ENCODE measurements at places on chromosomes 13 and 19.

GRCh38 chr13:51823863-51824262, 19.9 kb upstream of the DHRS12 start:
- no peak for DNase-seq

GRCh38 chr13:28394422-28394821, 100.5 kb downstream of the FLT1 start:
- no peak for DNase-seq

DNA sequence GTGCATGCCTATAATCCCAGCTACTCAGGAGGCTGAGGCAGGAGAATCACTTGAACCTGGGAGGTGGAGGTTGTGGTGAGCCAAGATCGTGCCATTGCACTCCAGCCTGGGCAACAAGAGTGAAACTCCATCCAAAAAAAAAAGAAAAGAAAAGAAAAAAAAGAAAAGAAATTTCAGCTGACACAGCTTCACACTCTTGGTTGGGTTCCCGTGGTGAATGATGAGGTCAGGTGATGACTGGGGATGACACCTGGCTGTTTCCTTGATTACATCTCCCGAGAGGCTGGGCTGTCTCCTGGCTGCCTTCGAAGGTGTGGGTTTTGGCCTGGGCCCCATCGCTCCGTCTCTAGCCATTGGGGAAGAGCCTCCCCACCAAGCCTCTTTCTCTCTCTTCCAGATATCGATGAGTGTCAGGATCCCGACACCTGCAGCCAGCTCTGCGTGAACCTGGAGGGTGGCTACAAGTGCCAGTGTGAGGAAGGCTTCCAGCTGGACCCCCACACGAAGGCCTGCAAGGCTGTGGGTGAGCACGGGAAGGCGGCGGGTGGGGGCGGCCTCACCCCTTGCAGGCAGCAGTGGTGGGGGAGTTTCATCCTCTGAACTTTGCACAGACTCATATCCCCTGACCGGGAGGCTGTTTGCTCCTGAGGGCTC, 22.0 kb downstream of the LDLR start:
- DNase-seq: no peak

DNA sequence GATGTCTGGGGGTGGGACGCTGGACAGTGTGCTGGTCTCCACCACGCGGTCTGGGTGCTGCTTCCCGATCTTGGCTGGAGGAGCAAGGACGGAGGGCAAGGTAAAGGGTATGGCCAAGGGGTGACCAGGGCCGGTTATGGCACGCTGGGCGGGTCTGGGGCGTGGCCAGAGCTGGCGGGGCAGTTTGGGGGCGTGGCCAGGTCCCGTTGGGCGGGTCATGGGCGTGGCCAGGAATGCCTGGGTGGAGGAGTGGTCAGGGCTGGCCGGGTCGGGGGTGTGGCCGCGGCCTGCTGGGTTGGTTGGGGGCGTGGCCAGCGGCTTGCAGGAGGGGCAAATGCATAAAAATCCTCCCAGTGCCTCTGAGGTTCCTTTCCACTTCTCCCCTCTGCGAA, 19.2 kb downstream of the GPX4 start:
- peak; percentile 52 for DNase-seq

GRCh38 chr19:41699231-41699967, 9.0 kb upstream of the CEACAM5 start:
- DNase-seq: no peak

DNA sequence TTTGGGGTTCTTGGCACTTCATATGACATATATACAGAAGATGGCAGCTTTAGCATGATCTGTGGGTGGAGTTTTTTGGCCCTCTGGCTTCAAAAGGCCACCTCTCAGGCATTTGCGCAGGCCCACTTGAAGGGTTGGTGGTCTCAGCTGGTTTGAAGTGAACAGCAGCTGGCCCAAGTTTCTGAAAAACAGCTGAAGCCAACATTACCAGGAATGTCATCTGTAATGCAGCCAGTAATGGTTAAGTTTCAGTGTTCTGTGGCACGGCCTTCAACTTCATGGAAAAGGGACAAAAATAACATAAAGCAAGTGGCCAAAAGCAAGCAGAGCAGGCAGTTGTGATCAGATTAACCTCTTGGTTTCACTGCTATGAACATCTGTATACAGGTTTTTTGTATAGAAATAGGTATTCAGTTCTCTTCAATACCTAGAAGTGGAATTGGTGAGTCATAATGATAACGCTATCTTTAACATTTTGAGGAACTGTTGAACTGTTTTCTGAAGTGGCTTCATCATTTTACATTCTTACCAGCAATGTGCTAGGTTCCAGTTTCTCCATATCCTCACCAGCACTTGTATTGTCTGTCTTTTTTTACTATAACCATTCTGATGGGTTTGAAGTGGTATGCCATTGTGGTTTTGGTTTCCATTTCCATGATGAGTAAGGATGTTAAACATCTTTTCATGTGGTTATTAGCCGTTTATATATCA, 245.4 kb downstream of the SHISA2 start:
- DNase-seq: no peak

- DNase-seq: no peak
These were observed 350.7 kb downstream of the LMO7 start for GRCh38 chr13:75986818-75987217.

- DNase-seq: no peak
These were observed 489.1 kb downstream of the MYO16 start for GRCh38 chr13:109118521-109118920.

DNA sequence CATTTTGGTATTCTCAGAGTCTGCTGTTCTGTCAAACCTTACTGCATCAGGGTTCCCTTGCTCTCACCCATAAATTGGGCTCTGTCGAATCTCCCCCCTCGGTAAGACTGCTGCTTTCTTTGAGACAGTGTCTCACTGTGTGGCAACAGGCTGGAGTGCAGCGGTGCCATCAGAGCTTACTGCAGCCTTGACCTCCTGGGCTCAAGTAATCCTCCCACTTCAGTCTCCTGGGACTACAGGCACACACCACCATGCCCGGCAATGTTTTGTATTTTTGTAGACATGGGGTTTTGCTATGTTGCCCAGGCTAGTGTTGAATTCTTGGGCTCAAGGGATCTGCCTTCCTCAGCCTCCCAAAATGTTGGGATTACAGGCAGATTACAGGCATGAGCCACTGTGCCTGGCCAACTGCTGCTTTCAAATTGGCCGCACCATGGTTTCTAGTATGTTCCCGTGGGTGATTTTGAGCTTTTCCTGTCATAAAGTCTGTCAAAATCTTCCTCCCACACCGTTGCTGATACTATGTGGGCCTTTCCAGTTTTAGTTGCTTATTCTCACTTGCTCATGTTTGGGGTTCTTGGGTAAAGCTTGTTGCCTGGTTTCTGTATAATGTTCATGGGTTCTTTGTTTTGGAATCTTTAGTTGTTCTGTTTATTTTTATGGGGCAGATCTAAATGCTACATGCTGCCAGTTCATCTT, 10.6 kb downstream of the RFC3 start:
- DNase-seq: no peak

Measured in T-helper 1 cell (primary cell).